ENCODE measurements at places on chromosomes 4 and X.

DNA sequence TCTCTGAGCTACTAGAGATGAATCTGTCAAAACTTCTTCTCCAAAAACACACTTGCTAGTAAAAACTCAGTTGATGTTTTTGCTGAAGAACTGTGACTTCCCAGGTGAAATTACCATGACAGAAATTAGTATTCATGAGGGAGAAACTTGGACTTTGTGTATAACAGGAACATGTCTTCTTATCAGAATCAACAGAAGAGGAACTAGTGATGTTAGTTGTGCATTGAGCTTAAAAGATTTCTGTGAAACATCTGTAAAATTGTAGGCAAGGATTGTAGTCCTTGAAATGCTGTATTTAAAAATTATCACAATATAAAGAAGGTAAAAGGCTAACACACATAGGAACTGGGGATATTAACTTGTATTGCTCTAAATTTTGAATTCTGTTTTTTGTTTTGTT lies 11.3 kb downstream of the FAM241A start:
- DNase-seq, result no peak

GRCh38 chrX:67725471-67725870 lies 181.7 kb downstream of the AR start:
- no peak for DNase-seq

DNA sequence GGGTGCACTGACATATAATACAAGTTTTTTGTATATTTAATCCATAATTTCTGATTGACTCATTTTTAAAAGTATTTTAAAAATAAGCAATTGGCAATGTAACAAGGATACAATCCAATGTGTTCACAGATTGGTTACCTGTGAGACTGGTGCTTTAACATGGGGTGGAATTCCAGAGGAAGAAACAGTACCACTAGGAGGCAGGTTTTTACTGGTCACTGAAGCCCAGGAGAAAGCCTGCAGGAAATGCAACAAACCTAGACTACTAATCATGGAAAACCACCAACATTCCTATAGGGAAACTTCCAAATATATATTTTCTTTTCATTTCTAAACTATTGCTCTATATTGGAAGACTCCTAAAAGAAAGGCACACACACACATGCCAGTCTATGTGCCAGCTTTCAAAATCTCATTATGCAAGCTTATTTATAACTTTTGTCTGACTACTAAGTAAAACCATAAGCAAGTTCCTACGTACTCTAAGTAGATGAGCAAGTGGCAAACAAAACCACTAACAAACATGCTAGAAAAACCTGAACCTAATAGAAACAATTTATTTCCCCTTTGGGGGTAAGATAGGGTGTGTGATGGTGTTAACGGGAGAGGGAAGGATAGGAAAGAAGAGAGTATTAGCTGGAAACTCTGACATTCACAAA lies 19.2 kb downstream of the G3BP2 start:
- no peak for DNase-seq

DNA sequence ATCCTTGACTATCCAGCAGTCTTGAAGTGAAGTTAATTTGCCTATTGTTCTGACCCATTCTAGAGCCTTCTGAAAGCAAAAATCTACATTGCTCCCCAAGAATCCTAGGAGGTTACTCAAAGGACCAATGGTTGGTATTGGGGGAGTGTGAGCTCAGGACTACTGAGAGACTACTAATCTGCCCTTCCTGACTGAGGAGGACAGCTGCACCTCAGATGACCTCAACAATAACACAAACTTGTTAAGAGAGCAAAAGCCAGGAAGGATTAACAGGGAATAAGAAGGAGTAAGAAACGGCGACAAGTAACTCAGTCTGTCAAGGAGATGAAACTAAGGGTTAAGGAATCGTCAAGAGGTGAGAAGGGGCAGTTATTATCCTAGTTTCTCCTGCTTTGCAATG lies 43.4 kb downstream of the IDS start:
- no peak for DNase-seq

DNA sequence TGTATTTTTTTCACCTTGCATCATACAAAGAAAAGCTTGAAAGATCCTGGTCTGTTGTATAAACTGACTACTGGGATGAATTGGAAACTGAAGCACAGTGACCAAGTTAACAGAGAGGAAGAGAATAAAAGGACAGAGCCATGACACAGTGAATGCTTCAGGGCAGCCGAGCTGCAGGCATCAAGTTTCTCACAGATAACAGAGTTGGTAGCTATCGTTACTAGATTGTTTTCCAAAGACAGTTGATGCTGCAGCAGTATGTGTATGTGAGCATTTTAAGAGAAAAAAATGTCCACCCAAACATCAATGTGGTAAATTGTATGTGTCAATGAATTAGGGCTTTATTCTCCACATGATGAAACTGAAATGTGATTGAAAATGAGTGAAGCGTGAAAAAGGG lies 1032.7 kb downstream of the ADGRL3 start:
- no peak for DNase-seq

DNA sequence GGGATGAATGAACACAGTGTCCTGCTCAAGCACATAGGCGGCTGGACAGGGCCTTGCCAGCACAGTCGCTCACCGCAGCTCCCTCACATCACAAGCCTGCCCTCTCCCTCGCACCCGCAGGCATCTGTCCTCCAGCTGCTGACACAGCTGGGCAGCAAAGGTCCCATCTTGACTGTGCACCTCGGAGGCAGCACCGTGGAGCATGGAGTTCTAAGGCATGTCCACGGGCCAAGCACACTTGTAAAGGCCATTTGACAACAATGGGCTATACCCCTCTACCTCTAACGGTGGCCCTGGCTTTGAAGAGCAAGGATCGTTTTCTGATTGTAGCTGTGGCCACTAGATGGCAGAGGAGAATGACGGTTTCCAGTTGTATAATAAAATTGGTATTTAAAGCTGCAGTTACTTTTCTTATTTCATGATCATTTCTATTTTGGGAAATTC lies 53.8 kb downstream of the APLN start:
- DNase-seq, result no peak

- DNase-seq, result no peak
Observed at GRCh38 chr4:128068918-128069317, 7.8 kb downstream of the LARP1B start.

DNA sequence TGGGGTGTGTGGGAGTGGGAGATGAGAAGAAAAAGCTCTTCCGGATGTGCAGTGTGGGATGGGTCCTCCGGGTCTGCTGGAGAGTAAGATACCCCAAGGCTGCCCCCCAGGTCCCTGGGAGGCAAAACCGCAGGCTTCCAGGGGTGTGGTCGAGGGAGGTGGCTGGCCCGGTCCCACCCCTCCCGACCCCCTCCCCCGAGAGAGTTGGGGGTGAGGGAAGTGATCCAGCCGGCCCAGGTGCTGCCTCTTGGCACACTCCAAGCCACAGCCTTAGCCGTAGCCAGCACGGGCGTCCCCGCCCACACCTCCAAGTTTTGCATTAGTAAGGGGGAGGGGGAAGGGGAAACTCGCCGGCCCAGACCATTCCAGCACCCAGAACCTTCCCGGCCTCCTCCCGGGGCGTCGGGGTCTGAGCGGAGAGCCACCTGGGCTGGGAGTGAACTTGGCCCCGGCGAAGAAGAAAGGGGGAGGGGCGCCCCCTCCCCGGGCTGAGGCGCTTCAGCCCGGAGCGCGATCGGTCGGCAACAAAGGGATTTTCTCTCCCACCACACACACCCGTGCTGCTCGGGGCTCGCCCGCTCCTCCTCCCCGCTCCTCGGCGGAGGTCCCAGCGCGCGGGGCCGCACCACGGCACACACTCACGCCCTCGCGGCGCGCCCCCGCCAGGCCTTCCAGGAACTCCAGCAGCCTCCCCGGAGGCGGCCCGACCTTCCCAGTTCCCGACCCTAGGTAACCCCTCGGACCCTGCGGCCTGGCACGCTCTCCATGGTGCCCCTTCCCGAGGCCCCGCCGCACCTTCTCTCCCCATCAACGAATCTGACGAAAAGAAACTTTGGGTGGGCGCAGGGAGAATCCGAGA lies 14.4 kb downstream of the BCOR start:
- DNase-seq, result no peak

- DNase-seq, result no peak
Observed at GRCh38 chr4:34178476-34178875, 2065.8 kb downstream of the ARAP2 start.

DNA sequence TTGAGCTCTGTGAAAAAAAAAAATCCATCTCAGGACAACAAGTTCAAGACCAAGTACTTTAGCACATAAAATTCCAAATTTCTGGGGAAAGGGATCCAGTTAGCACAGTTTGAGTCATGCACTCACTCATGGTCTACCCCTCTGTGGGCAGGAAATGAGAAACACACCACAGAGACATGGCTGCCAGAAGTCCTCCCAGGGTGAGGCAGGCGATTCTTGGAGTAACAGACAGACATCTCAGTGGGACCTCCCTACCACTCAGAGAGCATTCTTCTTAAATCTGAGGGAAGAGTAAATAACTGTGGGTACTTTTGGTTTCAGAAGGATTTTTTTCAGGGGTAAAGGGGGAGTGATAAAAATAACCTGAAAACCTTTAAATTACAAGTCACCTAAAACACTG lies 14.1 kb downstream of the CXCL1 start:
- no peak for DNase-seq

DNA sequence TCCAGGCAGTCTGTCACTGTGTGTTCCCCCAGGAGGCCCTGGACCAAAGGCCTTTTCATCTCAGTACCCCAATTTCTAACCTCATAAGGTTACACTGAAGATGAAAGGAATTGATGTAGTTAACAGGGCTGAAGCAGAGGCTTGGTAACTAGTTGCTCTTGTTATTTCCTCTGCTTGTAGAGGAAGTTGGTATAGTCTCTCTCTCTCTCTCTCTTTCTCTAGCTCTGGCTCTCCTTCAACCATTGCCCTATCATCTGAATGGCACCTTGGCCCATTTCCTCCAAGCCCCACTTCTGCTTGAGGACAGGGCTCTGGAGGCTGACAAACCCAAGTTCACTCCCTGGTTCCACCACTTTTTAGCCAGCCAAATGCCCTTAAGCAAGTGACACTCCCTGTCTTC lies 96.1 kb downstream of the MAMLD1 start:
- no peak for DNase-seq

DNA sequence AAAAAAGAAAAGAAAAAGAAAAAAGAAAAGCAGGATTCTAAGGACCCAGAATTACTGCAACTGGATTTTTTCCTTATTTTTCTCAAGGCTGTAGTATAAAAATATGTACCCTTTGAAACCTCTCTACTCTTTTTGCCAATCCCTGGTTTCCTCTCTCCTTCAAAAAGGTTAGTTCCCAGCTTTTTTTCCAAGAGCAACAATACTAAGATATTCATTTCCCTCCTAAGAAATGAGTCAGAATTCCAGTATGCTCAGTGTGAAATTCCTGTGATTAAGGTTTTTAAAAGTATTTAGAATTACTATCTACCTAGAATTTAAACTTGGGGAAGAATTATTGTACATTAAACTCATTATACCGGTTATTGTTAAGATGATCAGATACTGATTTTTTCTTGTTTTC lies 22.0 kb downstream of the SMIM14 start:
- no peak for DNase-seq

GRCh38 chr4:174709526-174709925 lies 119.5 kb downstream of the GLRA3 start:
- no peak for DNase-seq

DNA sequence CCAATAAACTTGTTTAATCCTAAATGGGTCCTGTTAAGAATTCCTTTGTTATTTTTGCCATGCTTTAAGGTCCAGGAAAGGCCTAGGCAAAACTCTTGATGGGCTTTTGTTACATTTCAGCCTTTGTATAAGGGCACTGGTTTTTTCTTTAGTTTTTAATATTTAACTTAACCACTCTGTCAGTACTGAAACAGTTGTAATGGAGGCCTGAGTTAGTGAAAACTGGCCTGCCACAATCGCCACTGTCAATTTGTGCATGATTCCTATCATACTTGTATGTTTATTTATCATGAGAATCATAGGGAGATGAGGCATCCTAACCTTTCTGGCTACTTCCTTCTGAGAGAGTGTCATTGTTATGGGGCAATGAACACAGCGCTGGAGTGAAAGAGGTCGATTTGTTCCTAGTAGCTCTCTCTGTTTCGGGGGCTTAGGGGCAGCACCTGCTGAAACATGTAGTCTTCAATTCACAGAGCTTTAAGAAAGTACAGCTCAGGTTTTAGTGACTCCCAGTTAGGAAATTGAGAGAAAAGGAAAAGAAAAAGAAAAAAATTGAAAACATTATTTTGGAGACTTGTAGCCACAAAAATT lies 393.8 kb upstream of the FSTL5 start:
- no peak for DNase-seq

DNA sequence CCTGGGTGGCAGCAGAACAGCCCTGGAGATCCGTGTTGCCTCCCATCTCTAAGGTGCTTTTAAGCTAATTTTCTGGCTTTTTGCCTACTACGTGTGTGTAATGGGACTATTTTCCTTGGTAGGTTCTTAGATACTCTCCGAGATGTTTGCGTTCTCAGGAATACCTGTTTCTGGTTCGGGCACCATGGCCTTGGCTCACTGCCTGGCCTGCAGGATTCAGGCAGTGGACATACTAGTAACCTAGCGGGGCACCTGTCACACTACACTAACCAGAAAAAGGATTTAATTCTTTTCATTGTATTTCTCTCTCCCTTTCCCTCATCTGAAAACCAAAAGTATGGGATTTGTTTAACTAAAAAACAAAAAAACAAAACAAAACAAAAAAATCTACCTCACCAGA lies 29.2 kb downstream of the FHIP1A start:
- DNase-seq, result no peak

DNA sequence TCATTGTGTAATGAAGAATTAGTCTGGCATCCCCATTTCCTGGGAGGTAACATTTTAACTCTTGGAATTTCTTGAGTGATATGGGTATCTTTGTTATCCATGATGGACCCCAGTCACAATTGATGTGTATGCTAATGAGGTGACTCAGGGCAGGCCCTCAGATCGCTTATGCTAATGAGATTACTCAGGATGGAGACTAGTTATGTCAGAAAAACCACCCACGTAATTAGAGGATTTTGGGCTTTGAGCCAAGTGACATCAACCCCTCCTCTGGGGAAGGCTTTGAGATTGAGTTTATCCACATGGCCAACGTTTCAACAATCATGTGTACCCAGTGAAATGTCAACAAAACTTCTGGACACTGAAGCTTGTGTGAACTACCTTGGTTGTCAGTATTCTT lies 772.7 kb downstream of the STPG2 start:
- DNase-seq, result no peak

GRCh38 chrX:40331353-40331752 lies 233.6 kb upstream of the BCOR start:
- DNase-seq, result no peak

- DNase-seq, result peak; percentile 4
Observed at GRCh38 chrX:75784680-75785491, at the start of gene MAGEE2. Gene MAGEE2 (minus strand): TSS chrX:75785254. CDS start chrX:75785051, 203 bp downstream.

All from stimulated activated CD4-positive, alpha-beta T cell treated with anti-CD3 and anti-CD28 coated beads, Interleukin-2, amount 100 ng/mL, for 48 hours (primary cell).